ENCODE measurements at places on chromosomes 16 and 17.

DNA sequence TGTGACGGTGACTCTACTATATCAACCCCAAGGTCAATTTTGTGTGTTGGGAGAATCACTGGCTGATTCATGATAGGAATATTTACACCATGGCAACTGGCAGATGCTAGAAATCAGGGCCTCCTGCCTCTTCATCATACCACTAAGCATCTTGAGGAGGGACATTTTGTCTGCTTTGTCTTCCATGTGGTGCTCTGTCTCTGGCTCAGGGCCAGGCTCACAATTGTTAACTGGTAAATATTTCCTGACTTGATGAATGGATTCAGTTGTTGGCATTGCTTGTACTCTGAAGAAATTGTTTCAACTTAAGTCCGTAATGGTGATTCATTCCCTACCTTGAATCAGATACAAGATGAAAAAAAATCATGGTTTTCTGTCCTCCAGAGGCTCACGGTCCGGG, 292.7 kb downstream of the HAPSTR1 start:
- DNase-seq, result no peak

- no peak for DNase-seq
Observed at GRCh38 chr17:27207073-27207513, 86.8 kb upstream of the WSB1 start.

GRCh38 chr16:9091867-9092281, 430 bp downstream of the HAPSTR1 start:
- DNase-seq, result peak; percentile 30

- DNase-seq, result no peak
Observed at GRCh38 chr16:31138621-31139578, 3.4 kb upstream of the PRSS8 start.

DNA sequence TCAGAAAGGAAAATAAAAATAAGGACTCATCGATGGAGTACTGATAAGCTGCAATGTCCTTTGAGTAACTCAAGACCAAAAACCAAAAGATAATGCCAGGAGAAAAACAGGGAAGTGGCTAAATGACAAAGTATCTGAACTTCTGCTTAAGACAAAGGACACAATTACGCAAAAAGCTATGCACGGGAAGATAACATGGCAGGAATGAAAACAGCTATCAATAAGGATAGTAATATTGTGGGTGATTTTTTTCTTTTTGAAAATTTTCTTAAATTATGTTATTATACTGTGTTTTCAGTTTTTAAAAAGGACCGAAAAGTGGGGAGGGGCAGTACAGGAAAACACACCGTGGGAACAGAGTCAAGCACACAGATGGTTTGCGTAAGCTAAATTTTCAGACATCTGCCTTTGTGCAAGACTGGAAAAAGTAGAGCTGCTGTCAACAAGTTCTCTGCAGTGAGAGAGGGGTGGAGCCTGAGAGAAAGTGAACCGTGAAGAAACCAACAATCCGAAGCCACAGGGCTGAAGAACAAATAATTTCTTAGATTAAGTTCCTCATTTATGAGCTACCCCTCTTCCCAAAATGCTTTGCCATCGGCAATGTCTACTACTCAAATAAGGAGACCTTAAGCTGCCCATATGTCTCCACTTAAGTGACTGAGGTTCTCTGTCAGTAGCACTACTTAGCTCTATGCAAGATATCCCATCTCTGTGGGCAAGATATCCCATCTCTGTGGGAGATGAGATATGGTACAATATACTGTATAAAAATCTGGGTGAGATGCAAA, 99.9 kb upstream of the CORO6 start:
- DNase-seq, result peak; percentile 30

GRCh38 chr17:66841328-66841727, 6.4 kb downstream of the CACNG5 start:
- no peak for DNase-seq

DNA sequence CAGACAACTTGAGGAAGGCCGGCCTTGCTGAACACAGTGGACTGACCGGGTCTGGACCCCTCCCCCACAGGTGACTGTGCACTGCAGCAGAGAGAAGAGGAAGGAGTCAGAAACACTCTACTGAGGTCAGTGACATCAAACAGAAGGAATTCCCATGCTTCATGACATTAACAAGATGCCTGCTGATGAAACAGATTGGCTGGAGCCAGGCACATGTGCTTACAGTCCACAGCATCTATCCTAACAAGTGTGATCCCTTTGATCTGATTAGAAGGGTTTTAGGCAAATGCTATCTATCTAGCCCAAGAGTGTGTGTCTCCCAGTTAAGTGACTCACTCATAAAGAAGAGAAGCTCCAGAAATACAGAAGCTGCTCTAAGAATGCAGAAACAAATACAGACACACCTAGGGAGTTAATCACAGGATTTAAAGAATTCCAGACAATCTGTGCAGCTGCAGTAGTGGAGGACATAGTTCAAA, 90.2 kb downstream of the SYCE1L start:
- no peak for DNase-seq

GRCh38 chr17:68200689-68201417, 47.0 kb upstream of the AMZ2 start:
- peak; percentile 67 for DNase-seq

DNA sequence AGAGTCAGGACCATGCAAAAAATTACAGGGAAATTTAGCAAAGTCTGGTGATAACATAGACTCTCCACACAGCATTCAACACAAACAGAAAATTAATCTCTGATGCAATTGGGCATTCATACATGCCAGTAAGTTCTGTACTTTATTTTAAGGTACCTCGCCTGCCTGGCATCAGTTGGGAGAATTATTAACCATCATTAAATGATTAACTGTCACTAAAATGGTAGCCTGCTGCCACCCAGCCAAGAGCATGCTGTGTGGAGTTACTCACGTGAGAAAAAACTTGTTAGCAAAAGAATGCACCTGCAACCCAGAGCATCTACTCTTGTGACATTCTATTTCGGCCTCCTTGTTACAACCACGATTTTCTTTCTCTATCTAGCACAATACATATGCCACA, 117.2 kb downstream of the GRIN2A start:
- DNase-seq, result no peak

GRCh38 chr16:53781023-53781605, 77.2 kb downstream of the FTO start:
- DNase-seq, result no peak

- DNase-seq, result no peak
Observed at GRCh38 chr17:28612936-28613872, 781 bp downstream of the RSKR start.

DNA sequence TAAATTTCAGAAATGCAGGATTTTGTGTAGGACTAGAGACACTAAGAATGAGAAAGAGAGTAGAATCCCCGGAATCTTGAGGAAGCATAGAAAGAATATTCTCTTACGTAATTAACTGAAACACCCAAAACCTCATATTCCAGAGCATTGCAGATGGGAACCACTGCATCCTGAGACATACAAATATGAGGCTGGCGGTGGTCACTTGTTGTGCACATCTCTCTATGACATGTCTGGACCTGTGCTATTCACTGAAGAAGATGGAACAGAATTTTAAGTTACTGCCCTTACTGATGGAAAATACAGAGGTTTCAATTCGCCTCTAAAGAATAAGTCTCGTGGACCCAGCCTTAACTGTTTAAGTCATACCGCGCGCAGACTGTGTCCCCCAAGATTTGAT, 806 bp downstream of the RAD51C start:
- no peak for DNase-seq

DNA sequence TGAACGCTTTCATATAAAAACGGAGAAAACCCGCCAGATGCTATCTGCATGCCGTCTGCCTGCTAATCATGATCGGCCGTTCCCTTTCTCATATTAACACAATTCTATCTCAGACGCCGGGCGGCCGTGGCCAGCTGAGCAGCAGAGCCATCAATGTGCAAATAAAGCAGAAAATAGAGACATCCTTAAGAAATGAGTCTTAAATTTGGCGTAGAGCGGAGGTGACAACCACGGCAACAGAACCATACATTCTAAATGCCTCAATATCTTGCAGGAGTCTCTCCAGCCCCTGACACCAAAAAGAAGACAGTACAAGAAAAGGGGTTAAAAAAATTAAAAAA, 2.7 kb upstream of the IRX5 start:
- DNase-seq, result no peak

DNA sequence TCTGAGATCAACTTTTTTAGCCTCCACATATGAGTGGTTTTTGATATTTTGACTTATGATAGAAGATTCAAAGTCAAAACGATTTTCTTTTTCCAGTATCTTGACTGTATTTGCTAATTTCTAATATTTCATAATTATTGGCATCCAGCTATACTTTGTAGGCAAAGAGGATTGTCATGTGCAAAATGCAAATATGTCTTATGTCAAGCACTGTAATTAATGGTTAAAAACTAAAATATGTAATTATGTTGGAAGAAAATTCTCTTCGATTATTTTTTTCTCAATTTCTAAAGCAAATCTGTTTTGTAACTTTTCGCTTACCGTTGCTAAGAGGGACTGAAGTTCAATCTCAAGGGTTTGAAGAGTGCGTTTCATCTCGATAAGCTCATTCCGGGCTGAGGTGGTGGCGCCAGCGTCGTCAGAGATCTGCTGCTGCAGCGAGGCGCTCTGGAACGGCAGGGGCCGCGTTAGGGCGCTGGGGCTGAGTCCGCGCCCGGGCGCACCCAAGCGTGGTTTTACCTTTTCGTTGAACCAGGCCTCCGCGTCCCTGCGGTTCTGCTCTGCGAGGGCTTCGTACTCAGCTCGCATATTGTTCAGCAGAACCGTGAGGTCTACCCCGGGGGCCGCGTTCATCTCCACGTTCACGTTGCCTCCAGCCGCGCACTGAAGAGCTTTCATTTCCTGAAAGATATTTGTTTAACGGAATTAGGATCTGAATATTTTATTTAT, 3.0 kb downstream of the KRT27 start:
- DNase-seq, result no peak

GRCh38 chr17:8285270-8286181, 2.9 kb upstream of the RANGRF start:
- no peak for DNase-seq

GRCh38 chr17:74099442-74100340, 103.8 kb upstream of the RPL38 start:
- DNase-seq, result no peak

DNA sequence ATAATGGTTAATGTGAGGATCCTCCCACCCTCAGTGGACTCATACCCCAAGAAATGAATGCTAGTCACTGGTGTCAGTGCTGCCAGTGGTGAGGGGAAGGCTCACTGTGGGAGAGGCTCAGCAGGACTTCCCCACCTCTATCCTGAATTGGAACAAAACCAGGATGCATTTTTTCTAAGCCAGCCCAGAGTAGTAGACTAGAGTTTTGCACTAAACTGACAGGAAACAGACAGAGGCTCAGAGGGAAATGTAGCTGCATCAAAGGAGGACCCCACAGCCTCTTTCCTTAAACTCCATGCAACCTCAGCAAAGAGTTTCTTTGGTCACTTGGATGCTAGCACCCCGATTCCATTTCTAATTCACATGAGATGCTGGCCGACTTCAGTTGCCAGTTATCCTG, 10.7 kb upstream of the SKAP1 start:
- peak; percentile 36 for DNase-seq

DNA sequence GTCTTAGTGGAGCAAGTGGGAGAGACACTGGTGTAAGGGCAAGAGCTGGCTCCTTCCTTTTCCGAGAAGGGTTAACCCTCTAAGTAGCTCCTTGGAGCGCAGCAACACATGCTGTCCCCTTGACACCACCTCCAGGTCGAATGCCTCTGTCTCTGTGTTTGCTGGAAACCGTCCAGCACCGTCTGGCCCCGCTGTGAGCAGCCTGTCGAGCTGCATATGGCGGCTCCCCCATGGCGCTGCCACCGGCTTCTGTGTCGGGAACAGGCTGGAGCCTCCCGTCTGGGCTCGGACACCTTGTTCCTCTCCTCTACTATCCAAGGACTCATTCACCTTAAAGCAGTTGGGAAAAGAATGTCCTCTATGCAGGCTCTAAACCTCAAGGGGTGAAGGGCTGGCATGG, 28.9 kb upstream of the WSCD1 start:
- no peak for DNase-seq

DNA sequence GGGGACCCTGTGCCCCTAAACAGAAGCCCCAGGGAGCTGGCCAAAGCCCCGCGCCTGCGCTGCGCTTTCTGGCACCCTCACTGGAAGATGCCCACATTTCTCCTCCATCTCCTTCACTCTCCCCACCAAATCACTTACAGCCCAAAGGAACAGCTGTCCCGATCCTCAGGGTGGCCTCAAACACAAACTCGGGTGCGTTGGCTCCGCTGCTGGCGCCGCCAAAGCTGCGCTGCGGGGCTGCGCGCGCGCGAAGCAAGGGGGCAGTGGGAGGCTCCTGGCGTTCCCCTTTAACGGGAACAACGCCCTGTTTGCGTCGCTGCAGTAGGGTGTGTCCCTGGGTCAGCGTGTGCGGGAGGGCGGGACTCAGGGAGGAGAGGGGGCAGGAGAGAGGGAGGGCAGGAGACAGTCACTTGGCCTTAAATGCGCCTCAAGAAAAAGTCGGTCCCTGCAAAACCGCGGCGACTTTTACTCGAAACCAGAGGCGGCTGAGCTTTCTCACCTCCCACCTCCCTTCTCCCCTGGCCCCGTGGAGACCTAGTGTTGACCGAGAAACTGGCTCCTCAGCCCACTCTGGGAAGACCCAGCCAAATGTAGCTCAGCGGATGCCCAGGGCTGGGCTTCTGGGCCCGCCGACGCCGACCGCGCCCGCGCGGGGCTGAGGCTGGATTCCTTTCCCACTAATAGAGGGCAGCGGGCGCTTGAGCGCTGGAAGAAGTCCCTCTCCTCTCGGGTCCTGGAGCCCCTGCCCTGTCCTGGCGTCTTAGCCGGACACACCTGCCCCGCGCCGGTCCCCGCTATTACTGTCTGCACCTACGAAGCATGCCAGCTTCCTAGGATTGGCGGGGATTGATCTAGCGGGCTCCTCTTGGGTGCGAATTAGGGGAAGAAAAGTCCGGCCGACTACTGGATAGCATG, 2.6 kb downstream of the PMP22 start:
- DNase-seq, result no peak

GRCh38 chr17:48738803-48739526, 10.4 kb upstream of the HOXB13 start:
- no peak for DNase-seq

- DNase-seq, result no peak
Observed at GRCh38 chr16:55713103-55713502, 57.3 kb downstream of the SLC6A2 start.

DNA sequence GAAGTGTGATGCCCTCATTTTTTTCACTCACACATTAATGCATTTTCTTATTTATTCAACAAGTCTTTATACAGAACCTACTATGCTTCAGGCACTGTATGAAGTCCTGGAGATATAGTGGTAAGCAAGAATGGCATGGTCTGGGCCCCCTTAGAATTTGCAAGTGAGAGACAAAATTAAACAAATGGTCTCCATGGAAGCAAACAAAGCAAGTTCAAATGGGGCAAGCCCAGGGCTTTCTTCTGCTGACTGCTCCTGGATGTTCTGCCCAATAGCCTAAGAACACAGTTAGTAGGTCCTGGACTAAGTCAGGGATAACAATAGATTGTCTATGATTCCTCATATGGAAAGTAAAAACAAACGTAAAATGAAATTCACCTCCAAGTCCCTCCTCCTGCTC, 31.3 kb upstream of the DDX52 start:
- no peak for DNase-seq

DNA sequence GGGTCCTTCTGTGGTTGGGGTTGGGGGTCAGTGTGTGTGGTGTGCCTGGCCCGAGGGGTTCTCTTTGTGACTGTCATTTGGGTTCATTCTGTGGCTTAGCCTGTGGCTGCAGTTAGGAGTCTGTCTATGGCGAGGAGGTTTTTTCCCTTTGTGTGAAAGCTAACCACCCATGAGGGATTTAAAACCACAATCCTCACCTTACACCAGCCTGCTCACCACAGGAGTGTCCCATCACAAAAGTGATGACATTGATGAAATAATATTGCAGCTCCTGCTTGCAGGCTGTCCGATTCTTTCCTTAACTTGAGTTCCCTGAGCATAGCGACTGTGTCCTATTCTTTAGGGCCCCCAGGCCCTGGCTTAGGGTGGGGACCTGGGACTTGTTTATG, 113.6 kb downstream of the RAP1GAP2 start:
- DNase-seq, result no peak

Measured in T-helper 1 cell (primary cell).